ENCODE measurements at places on chromosomes 7 and 10.

DNA sequence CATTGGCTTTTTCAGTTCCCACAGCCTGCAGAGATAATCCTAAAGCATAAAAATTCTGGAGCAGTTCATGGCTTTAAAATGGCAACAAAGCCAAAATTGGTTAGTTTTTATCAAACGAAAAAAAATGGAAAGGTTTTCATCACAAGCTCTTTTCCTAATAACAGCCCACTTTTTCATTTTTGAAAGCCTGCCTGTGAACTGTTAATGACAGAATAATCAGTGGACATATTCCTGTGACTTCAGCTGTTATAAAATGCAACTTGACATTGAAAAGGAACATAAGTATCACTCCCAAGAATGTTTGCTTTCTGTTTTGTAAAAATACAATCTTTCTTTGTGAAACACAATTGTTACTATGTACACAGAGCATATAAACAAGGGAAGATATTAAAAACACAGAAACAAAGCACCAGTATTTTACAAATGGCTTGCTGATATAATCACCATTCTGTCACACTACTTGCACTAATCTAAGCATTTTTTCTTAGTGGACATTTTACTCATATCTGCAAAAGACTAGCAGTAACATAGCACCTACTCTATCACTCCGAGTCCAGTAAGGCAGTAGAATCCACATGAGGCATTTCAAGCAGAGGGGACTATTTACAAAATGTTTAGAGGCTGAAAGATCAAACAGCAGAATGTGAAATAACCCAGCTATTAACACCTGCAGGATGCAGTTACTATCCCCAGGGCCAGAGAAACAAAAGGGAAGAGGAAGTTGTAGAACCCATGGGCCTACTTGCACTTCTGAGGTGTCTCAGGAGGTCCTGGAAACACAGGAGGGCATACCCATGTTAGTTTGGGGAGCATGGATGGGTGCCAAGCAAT lies 26.4 kb downstream of the MACC1 start:
- no peak for DNase-seq

- no peak for DNase-seq
Measured at GRCh38 chr10:93751832-93752231, 5.9 kb upstream of the LGI1 start.

DNA sequence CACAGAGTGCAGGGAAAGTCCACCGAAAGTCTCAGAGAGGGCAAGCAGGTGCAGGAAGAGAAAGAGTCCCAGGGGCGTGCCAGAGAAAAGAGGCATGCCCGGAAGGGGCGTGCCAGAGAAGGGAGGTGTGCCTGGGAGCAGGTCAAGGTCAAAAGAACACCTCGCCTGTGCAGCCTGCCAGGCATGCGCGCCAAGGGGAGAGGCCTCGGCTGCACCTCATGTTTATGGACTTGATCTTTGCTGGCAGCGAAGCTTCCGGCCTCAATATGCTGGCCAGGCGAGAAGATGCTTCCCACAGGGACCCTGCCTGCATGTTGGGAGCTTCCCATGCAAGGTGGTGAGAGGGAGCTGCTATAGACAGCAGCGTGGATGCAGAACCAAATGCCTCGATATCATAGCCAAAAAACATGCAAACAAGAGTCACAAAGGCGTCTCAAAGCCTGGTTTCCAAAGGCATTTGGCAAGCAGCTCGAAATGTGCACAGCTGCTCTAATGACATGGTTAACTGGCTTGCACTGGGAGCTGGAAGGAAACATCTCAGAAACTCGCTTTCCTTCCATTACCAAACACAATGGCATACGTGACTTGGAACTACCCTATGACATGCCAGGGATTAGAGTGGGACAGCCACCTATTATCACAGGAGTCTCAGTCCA lies 192.5 kb upstream of the PPP2R2D start:
- no peak for DNase-seq

DNA sequence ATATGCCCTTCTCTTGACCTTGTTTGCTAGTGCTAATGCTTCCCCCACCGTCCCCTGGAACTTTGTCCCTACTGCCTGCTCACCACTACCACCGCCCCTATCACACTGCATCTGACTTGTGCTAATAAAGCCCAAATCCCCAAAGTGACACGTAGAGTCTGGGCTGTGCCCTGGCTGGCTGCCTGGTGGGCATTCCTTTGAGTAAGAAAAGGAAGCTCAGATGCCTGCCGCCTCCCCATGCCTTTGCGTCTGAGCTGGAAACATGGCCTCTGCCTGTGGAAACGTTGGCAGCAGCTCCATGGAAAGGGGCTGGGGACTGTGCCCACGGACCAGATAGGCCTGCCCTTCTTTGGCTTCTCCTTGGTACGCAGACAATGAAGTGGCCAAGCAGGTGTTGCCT lies 138.3 kb downstream of the CYP26A1 start:
- no peak for DNase-seq

- no peak for DNase-seq
Measured at GRCh38 chr10:87079106-87079836, 15.4 kb downstream of the GLUD1 start.

DNA sequence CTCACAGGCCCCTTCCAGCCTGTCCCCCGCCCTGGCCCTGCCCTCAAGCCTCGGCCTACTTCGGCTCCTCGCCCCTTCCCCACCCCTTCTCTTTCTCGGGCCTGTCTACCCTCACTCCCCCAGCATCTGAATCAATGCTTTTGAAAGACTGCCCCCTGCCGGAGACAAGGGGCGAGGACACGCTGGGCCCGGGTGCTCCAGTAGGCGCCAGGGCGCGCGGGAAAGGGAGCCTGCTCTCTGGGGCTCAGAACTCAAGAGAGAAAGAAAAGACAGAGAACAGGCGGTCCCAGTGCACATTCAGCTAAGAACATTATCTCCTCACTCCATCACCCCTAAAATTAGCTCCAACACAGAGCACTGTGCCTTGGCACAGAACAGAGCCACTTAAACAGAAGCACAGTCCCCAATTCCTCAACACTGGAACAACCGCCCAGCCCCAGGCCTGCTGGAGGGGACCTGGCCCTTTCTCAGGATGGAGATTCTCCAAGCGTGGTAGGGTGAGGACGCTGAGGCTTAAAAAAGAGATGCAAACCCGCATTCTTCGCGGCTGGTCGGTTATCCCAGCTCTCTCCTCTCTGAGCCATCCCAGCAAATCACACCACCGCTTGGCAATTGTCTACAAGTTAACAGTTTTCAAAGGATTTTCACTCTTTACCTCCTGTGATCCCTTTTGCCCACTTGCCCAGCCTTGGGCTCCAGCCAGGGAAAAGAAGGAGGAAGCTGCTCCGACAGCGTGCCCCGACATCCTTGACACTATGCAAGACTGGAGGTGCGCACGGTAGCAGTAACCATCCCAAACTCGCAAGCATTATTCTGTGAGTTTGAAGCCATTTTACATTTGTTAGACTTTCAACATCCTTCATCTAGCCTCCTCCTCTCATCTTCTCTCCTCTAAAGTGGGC lies 2.1 kb downstream of the GIGYF1 start:
- peak; percentile 52 for DNase-seq

DNA sequence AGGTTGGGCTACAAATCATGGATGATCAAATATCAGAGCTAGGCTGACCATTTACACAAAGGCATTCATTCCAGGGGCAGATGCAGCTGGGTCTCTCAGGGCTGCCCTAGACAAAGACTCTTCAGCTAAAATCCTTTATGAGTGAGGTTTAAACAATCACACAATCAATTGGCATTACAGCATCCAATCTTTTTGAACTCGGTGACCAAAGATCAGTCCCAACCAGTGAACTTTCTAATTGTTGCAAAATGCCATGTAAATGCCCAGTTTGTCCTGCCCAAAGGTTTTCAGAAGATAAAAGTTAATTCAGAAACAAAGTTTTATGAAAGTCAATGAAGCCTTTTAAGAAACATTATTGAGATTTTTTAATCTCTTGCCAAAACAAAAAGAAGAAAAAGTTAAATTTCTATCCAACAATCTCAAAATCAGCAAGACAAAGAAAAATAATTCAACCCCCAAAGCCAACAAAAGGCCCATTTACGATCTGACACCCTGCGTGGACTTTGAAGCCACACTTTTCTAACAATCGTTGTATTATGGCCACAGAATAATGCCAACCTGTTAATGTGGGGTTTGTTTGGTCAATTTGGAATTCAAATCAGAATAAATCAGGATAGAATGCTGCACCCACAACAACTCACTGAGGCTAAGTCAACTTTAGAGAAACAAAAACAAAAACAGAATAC lies 40.9 kb downstream of the GPR37 start:
- no peak for DNase-seq

DNA sequence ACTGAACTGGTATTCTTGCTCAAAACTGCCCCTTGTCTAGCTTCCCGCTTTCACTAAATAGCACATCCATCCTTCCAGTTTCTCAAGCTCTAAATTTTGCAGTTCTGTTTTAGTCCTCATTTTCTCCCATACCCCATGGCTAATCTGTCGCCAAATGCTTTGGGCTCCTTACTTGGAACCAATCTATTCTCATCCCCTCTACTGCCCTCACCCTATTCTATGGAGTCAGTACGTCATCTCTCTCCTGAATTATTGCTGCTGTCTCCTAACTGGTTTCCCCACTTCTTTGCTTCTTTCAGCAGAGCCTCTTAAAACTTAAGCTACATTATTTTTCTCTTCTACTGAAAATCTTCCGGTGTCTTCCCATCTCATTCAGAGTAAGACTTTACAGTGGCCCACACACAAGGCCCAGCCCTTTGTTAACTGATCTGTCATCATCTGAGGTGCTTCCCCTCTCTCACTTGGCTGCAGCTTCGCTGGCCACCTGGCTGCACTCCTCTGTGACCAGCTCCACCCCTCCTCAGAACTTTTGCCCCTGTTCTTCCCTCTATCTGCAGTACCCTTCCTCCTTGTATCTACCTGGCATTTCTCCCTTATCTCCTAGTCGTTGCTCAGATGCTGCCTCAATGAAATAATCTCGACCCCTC lies 9.9 kb downstream of the STARD3NL start:
- DNase-seq: no peak

- DNase-seq: no peak
Measured at GRCh38 chr10:22617051-22617450, 97.3 kb downstream of the PIP4K2A start.

DNA sequence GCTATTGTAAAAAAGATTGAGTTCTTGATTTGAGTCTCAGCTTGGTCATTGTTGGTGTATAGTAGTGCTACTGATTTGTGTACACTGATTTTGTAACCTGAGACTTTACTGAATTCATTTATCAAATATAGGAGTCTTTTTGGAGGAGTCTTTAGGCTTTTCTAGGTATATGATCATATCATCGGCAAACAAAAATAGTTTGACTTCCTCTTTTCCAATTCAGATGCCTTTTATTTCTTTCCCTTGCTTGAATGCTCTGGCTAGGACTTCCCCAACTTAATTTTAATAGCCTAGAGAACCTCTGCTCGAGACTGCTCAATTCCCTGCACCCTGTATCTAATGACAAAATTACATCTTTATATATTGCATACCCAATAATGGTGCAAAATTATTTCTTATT lies 154.4 kb downstream of the CCDC7 start:
- no peak for DNase-seq

GRCh38 chr10:68861253-68861652 lies 33.9 kb downstream of the STOX1 start:
- no peak for DNase-seq

GRCh38 chr7:24722386-24723177 lies 34.7 kb downstream of the GSDME start:
- DNase-seq: no peak

DNA sequence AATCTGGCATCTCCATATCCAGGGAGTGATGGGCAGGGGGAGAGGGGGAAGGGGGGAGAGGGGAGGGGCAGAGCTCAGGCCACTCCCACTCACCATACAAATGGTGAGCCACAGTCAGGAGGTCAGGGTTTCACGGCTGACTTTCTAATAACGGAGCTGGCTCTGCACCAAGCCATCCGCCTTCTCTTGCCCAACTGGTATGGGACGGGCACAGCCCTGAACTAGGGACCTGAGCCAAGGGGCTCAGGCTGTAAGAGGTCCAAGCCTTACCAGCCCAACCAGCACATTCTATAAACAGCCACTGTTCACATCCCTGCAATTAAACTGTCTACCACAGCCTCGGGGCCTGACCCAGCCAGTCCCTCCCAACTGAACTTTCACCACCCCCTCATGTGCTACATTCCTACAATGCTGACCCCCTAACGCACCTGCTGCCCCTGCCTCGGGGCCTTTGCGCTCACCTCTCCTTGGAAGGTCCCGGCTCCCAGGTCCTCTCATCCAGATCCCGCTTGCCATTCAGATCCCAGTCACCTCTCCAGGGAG lies 32.5 kb downstream of the RGS10 start:
- DNase-seq: no peak

DNA sequence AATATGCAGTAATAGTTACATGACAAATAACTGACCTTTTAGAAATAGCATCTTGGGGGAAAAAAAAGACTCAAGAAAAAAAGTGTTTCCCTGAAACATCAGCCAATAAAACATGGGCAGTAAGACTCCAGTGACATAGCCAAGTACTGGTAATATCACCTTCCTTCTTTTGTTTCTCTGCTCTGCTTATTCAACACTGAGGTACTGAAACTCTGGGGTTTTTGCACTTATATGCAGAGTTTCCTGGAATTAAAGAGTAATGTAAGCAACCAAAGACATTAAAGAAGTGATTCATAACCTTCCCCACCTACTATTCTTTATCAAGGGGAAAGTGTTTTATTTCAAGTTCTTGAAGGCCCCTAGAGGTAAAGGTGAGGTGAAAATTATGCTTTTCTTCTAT lies 414.5 kb downstream of the GRM8 start:
- no peak for DNase-seq

- DNase-seq: no peak
Measured at GRCh38 chr10:1130995-1131790, 75.0 kb downstream of the WDR37 start.

GRCh38 chr7:134029743-134030142 lies 97.4 kb upstream of the LRGUK start:
- no peak for DNase-seq

DNA sequence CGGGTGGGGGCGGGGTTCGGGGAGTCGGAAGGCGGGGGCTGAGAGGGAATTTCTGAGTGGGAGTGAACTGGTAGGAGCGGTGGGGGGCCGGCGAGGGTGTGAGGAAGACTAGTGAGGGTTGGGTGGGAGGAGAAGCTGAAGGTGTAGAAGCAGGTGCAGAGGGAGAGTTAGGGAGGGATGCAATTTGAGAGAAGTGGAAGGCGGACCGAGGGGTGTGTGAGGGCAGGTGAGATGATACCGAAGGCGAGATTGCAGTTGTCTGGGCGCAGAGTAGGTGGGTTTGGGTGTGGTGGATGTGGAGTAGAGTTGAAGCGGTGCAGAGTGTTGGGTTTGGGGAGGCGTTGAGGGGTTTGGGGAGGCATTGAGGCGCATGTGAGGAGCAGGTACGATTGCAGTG lies 643 bp downstream of the KAT6B start:
- DNase-seq: no peak

DNA sequence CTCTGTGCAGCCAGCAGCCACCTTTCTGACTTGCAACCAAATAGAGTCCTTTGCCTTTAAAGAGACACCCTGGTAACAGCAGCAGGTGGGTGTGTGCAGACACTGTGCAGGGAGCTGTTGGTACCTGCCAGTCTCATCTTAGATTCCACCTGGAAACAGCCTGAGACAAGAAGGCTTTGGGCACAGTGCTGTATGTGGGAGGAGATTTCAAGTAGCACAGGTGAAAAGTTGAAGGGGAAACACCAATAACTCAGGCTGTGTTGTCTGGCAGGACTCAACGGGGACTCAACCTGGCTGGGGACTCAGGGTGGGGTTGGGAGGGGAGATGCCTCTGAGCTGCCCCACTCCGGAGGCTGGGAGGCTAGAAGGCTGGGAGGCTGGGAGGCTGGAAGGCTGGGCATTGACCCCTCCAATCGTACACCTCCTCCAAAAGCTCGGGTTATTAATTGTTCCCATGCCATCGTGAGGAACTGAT lies 6.7 kb downstream of the CPXM2 start:
- DNase-seq: no peak
